ENCODE measurements at places on chromosomes 1 and 21. TPM values are rescaled to one million over a fixed set of nuclear protein-coding genes. Genes with fewer than 3 reads are reported as not detected.

Gene ACOT11
- 1.3 TPM for total RNA-seq

Gene AGT
- not detected for total RNA-seq

DNA sequence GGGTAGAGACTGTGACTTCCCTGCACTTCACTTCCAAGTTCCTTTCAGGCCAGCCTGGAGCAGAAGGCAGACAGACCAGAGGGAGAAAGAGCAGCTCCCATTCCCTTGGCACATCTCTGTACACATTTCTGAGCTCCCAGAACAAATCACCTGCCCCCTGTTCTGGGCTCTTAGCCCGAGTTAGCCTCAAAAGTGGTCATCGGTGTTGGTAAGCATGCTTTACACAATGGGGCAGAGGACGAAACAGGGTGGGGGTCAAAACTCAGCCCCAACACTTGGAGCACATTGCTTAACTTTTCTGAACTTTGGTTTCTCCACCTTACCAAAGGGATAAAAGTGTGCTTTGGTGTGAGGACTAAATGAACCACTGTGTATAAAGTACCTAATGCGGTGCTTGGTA lies 98.7 kb downstream of the DAB1 start:
- DNase-seq = no peak
- no peaks in the 10 kb centered on the region for H3K4me1 ChIP-seq
- H3K27me3 ChIP-seq = no peaks in the 10 kb centered on the region
- H3K4me3 ChIP-seq = no peak overlapping the region

GRCh38 chr1:3651930-3652547 lies at the start of gene TP73:
Gene TP73 (plus strand): TSS chr1:3652516. CDS start chr1:3682366, 29,850 bp downstream.
- no peak within 1 kb of the TSS for H3K27ac ChIP-seq
- H3K4me1 ChIP-seq = peaks cover 30% of the 10 kb centered on the region
- H3K4me3 ChIP-seq = peak within 1 kb of the TSS; percentile 62
- H3K27me3 ChIP-seq = peaks cover 52% of the 10 kb centered on the region

DNA sequence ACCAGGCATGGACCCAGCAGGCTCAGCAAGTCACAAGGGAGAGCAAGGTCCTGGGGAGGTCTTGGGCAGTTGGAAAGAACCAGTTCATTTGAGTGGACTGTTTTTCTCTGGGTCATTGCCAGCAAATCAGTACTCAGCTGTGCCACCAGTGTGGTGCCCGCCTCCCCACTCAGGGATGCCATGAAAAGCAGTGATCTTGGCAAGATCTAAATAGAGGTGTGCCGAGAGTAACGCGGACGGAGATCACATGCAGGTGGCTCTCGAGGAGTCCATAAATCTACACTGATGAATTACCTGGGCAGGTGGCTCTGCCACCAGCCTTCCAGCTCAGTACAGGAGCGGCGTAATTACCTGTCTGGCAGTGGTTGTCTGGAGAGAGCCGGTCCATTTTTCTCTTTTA lies 642.2 kb downstream of the PTPRU start:
- DNase-seq = no peak
- H3K4me1 ChIP-seq = no peaks in the 10 kb centered on the region
- H3K27me3 ChIP-seq = no peaks in the 10 kb centered on the region
- no peak overlapping the region for H3K4me3 ChIP-seq
